AG09309 (cell line): ENCODE measurements at places on chromosomes 13 and 19.

- no peak for DNase-seq
Observed at GRCh38 chr13:104253063-104253680, 1187.0 kb upstream of the SLC10A2 start.

GRCh38 chr19:56918682-56919307 is 78.3 kb upstream of the PEG3 start:
- DNase-seq, result no peak

GRCh38 chr13:79128158-79128557 is 277.9 kb downstream of the RBM26 start:
- no peak for DNase-seq

DNA sequence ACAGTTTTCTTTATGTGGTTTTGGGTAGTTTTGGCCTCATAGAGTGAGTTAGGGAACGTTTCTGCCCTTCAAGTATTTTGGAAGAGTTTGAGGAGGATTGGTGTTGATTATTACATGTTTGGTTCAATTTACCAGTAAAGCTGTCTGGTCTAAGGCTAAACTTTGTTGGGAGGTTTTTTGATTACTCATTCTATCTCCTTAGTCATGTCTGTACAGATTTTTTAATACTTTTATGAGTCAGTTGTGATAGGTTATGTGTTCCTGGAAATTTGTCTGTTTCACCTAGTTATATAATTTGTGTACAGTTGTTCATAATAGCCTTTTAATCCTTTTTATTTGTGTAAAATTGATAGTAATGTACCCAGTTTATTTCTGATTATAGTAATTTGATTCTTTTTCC is 20.4 kb downstream of the RNF17 start:
- no peak for DNase-seq

DNA sequence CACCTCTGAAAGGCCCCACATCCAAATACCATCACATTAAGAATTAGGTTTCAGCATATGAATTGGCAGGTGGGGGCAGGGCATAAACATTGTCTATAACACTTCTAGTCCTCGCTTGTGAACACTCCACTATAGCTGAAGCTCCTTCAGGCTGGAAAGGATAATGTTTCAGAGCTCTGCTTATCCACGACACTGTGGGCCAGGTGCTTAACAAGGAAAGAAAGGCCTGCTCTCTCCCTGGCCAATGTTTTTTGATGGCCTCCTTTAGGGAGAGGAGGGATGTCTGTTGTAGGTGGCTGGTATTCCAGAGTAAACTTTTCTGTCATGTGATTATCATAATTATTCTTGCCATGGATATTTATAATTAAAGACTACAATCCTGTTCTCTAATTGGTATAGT is 86.4 kb downstream of the CCNA1 start:
- no peak for DNase-seq
